ENCODE measurements at places on chromosomes 4 and X.

DNA sequence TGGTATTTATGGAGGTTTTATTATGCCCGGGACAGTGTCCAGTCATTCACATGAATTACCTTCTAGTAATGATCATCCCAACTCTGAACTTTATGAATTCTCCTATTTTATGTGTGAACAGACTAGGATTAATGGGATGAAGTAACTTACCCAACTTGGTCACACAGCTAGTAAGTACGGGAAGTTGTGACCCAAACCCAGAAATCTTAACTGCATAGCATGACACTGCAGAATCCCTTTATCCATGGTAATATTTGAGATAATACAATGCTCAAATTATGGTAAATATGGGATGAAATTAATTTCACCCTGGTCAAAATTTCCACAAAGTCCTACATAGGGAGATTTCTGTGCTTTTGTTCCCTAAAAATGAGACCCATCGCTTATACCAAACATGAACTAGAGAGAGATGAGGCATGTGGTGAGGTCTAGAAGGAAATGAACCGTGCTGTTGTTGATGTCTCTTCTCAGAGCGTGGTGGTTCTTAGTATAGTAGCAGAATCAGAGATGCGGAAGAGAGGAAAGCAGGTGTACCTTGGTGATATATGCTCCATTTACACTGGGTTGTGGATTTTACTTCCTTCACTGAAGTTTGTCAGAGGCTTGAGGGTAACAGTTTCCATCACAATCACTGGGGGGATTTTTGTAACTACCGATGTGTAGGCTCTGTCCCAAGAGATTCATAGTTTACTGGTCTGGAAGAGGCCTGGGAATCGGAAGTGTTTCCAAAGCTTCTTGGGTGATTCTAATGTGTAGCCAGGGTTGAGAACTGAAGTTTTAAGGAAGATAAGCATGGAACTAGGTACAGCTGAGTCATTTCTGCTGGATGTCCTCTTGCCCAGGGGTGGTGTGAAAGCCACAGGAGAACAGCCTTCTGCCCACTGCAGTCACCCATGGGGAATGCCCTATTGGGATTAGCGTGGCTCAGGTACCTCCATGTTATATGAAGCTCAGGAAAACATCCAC, 30.2 kb upstream of the FAM9C start:
- no peak for DNase-seq

GRCh38 chrX:16145656-16146055, 21.6 kb upstream of the MAGEB17 start:
- no peak for DNase-seq

DNA sequence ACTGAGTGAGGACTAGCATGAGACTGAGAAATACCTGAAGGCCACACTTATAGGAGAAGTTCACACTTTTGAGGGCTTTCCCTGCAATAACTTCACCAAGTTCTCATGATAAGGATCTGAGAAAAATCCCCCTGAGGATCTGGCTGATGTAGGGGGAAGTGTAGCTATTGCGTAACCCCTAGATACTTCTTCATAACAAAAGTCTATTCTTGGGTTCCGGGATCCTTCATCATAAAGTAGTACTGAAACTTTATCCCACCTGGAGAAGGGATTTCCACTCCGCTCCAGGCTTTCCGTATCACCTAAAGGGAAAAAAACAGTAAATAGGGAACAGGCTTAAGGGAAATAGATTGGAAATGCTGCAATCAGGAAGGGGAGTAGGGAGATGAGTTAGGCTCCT, 13.3 kb downstream of the USP27X start:
- DNase-seq, result peak; percentile 4

DNA sequence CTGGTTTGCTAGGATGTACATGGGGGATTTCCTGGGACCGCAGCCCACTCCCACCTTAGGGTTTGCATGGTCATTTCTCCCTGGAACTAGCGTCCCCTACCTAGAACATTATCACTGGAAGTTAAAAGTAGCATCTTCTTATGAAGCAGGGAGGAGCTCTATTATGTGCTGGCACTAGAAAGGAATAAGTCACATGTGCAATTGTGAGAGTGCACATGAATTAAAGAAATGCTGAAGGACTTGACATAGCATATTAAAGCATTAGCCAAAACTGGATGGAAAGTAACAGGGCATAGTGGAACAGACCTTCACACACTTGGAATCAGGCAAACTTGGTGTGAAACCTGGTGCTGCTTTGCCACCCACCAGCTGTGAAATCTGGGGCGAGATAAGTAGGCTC, 2.7 kb downstream of the EXOC1L start:
- DNase-seq, result no peak

DNA sequence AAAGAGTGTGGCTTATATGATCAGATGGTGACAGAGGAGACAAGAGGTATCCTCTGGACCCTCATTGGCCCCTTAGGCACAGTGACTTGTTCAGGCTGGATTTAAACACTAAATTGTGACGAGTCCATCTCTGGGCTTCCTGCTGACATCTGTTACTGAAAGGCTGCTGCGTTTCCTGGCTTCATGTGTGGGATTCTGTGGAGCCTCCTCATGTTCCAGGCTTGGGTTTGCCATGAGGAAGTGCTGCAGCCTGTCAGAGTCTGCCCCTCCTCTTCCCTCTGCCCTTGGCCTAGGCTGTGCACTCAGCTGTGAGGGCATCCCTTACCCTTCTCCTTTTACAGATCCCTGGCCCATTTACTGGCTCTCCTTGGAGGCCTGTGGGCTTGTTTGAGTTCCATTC, 159.1 kb upstream of the TTC29 start:
- DNase-seq, result peak; percentile 82

- DNase-seq, result no peak
These were observed 765.7 kb upstream of the POU3F4 start for GRCh38 chrX:82742351-82742750.

DNA sequence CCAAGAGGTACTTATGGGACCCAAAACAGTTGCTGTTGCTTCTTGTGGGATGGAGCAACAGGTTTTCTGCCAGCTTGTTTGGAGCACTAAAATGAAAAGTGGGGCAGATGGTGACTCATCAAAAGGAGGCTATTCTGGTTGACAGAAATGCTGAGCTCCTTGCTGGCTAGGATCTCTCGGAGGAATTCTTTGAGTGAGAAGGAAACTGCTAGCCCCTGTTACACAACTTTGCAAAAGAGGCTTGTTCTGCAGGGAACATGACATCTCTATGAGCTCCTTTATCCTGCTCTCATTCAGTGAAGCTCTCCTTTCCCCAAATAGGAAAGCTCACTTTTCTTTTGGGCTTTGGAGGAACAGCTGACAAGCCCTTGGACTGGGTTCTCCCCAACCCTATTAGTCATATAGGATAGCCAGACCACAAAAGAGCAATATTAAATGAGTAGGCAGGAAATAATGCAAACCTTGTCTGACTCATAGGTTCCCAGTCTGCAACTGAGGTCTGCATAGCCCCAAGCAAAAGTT, 108.3 kb downstream of the CDS1 start:
- peak; percentile 92 for DNase-seq

- no peak for DNase-seq
These were observed 64.3 kb downstream of the TMEM144 start for GRCh38 chr4:158274636-158275035.

GRCh38 chr4:113610537-113610936, 151.0 kb downstream of the CAMK2D start:
- DNase-seq, result no peak

DNA sequence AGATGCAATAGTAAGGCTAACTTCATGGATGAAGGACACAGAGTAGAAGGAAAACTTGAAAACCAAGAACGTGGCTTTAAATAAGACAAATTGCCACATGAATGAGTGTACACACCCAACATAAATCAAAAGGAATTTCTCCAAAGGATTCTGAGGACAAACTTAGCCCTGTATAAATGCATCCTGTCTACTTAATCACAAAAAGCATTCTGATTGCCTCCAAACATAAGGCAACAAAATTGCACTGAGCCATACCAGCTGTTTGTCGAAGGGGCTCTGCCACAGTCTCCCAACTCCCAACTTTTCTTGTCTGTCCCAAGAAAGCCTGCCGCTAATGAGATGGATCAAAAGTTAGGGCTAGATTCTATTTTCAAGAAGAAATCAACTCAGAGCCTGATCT, 194.3 kb downstream of the SOWAHB start:
- no peak for DNase-seq

DNA sequence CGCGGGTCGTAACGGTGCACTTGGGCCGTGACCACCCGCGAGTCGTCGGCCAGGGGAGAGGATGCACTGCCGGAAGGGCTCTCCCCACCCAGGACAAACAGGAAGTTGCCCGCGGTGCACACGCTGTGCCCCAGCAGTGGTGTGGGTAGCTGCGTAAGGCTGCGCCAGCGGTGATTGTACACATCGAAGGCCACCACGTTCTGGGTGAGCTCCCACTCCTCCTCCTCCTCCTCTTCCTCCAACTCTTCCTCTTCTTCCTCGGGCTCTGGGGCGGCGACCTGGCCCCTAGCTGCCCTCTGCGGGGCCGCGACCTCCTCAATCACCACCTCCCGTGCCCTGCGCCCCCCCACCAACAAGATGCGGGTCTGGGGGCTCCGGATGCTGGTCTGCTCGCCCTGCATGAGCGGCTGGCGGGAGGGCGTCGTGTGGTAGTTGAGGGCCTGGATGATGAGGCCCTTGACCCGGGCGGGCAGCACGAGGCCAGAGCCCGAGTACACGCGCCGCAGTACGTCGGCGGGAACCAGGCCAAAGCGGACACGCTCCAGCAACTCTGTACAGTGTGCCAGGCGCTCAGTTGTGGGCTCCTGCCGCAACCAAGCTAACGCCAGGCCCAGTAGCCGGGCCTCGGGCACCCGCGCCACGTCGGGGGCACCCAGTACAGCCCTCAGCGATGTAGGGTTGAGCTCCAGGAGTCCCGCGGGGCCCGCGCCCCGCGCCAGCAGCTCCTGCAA, 1.4 kb downstream of the KLHL34 start:
- no peak for DNase-seq

- DNase-seq, result no peak
These were observed 41.8 kb upstream of the NEIL3 start for GRCh38 chr4:177267911-177268310.

- no peak for DNase-seq
These were observed 868 bp downstream of the AFAP1 start for GRCh38 chr4:7938609-7939376.

GRCh38 chr4:64796581-64796980, 387.3 kb upstream of the TECRL start:
- no peak for DNase-seq

DNA sequence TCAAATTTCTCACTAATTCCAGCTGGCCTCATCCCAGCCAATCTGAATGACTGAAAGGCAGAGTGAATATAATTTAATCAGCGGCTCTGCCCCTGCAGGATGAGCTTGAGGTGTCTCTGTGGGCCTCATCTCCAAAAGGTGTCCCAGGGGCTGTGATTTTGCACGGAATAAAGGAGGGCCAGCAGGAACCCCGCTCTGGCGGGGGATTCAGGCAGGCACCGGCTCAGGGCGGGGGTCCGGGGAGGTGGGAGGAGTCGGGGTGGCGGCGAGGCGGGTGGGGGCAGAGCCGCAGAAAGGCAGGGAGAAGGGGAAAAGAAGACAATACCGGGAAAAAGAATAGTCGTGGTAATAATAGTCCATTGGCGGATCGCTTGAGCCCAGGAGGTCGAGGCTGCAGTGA, 16.0 kb upstream of the ERCC6L start:
- no peak for DNase-seq

DNA sequence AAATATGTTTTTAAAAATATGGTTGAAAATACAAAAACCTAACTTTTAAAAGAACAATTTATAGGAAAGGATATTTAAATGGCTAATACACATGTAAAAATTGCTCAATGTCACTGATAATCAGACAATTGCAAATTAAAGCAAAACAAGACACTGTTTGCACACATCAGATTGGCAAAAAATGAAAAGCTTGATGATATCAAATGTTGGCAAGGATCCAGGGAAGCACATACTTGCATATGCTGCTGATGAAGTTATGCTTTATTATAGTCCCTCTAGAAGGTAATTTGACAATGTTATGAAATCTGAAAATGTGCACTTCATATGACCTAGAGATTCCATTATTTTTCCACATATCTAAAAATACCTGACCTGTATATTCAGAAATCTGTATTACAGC, 45.7 kb upstream of the EPGN start:
- no peak for DNase-seq

DNA sequence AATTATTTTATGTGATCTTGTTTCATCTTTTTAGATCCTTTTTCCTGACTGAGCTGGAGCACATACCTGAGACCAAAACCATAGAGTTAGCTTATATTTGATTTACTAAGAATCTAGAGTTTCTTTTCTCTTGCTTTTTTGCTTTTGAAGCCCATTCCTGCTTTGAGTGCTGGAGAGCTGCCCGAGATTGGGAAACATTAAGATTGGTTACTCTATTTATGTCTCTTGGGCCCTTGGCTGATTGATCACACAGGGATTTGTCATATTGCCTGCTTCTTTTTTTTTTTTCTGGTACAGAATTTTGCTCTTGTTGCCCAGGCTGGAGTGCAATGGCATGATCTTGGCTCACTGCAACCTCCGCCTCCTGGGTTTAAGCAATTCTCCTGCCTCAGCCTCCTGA, 73.9 kb downstream of the REPS2 start:
- DNase-seq, result no peak

- peak; percentile 79 for DNase-seq
These were observed 29.3 kb downstream of the CRMP1 start for GRCh38 chr4:5863461-5864113.

- DNase-seq, result no peak
These were observed 278.7 kb downstream of the RCHY1 start for GRCh38 chr4:75235359-75235951.
